ENCODE measurements at places on chromosomes 6 and 20.

DNA sequence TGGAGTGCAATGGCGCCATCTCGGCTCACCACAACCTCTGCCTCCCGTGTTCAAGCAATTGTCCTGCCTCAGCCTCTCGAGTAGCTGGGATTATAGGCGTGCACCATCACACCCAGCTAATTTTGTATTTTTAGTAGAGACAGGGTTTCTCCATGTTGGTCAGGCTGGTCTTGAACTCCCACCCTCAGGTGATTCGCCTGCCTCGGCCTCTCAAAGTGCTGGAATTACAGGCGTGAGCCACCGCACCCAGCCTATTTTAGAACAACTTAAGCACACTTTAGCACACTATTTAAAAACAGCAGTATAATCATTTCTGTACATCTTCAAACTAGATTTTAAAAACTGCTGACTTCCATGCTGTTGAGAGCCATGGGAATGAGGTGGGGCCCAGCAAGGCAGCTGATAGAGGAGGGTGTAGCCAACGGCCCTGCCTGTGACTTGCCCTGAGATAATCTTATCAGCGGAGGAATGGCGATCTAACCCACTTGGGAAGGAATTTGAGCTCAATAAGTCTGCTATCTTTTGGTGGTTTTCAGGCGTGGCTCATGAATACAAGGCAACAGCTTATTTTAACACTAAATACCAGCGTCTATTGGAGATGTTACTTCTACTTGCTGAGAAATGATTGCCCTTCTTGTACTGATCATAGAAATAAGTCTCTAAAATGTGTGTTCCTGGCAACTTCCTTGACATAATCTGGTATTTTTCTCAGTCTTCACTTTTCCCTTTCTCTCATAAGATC, 12.1 kb downstream of the ZDHHC14 start:
- DNase-seq, result peak; percentile 48

- no peak for DNase-seq
Measured at GRCh38 chr6:4979426-4979825, 24.4 kb downstream of the RPP40 start.

DNA sequence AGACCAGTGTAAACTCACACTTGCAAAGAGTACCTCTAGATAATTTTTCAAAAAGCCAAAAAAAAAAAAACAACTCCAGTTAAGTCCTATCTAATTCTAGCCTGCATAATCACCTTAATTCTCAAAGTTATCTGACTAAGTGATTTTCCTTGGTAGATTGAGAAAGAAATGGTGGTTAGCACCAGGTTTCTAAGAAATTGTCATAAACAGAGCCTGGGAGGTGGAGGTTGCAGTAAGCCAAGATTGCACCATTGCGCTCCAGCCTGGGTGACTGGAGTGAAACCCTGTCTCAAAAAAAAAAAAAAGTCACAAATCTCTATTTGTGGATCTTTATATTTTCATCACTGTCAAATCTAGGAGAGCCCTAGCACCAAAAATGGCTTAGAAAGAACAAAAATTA, 8.9 kb downstream of the FBXO5 start:
- no peak for DNase-seq

DNA sequence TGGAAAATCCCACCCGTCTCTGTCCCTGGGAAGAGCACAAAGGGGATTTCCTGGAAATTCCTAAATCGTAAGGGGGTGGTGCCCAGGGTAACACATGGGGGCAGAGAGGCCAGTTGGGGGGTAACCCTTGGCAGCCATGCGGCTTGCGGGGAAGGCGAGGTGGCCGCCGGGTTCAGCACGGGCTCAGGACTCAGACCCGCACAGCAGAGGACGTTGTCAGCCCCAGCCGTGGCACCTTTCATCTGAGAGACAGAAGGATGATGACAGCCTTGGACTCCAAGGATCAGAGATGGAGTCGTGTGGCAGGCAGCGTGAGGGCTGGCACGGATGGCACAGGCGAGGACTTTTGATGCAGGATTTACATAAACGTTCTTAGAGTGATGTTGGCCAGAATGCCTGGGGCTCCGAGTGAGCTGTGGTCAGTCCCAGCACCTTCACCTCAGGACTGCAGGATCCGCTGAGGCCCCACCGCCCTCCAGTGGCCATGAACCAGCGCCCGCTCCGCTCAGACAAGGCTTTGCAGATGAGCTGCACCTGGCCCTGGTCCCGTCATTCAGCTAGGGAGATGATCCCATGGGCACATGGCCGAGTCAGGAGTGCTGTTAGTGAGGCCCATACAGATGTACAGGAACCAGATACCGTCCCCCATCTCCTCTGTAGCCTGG, 190.3 kb downstream of the TAF4 start:
- DNase-seq, result no peak

- DNase-seq, result peak; percentile 45
Measured at GRCh38 chr20:29427201-29428060, 1830.0 kb upstream of the DEFB115 start.

DNA sequence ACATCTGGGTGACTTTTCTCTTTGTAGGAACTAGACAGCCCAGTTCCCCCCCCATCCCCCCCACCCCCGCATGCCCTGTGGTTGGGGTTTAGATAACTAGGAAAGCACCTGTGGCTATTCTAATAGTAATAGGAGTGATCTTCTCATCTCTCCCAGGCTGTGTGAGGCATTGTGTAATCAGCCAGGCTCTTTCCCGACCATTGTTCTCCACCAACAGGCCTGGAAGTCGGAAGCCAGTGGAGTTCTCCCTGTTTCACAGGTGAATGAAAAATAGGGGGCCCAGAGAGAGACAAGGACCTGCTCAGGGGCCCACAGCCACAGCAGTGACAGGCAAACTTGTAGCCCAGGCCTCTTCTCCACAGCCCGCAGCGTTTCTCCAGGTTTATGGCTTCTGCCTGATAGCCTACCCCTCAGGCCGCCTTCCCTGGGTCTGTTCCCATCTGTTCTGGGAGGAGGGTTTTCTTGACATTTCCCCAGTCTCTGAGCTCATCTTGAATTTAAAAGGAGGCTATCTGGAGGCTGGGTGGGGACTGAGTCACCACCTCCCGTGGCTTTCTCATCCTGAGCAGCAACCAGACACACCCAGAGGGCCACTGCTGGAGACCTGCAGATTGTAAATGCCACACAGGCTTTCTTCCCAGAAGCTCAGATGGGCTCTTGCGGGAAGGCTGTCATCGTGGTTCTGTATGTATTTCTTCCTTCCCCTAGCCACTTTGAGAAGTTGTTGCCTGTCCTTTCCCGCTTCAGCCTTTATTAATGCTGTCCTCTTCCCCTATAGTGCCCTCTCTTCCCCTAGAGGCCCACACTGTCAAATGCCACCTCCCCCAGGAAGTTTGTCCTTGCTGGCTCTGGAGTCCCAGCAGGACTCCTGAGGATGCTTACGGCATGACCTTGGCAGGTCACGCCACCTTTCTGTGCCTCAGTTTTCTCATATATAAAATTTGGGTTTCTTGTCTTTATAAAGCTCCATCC, 75.9 kb upstream of the MYL9 start:
- peak; percentile 48 for DNase-seq

- no peak for DNase-seq
Measured at GRCh38 chr6:82144852-82145340, 102.6 kb downstream of the IBTK start.
